Stimulated activated CD8-positive, alpha-beta memory T cell treated with anti-CD3 and anti-CD28 coated beads, Interleukin-15, amount 100 ng/mL, for 4 hours (primary cell): ENCODE measurements at places on chromosomes 5 and 9.

- no peak for DNase-seq
Observed at GRCh38 chr9:74681906-74682305, 184.8 kb downstream of the RORB start.

- DNase-seq = peak; percentile 95
Observed at GRCh38 chr9:132944294-132945185, at the start of gene TSC1. Gene TSC1 (minus strand): TSS chr9:132944616. CDS start chr9:132928872, 15,744 bp downstream.

- DNase-seq = no peak
Observed at GRCh38 chr9:138044485-138045383, 167.2 kb downstream of the CACNA1B start.

DNA sequence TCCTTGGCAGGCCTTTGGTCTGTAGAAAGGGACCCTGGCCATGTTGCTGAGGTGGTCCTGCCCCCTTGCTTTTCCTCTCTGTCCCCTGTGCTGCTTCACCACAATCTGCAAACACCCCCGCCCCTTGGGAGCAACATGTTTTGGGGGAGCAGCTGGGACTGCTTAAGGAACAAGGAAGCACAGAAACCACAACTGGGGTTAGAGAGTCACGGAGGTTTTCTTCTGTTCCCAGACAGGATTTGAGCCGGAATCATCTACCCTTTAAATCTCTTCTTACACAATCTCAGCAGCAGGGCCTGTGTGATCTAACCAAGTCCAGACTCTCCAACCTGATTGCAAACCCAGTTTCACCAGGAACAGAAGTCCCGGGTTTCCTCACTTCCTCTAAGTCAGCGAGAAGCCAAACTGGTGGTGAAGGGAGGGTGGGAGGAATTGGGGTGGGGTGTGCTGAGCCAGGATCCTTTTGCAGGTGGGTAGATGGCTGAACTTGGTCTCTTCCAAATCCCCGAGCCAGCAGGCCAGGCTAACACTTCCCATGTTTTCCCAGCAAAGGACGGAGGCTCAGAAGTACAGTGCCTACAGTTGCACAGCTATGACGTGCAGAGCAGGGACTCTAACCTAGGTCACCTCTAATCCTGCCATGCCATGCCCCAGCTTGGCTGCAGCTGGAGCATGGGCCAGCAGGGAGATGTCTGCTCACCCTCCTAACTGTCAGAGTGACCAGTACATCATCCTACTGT lies 25.0 kb downstream of the SH3PXD2B start:
- DNase-seq = no peak

DNA sequence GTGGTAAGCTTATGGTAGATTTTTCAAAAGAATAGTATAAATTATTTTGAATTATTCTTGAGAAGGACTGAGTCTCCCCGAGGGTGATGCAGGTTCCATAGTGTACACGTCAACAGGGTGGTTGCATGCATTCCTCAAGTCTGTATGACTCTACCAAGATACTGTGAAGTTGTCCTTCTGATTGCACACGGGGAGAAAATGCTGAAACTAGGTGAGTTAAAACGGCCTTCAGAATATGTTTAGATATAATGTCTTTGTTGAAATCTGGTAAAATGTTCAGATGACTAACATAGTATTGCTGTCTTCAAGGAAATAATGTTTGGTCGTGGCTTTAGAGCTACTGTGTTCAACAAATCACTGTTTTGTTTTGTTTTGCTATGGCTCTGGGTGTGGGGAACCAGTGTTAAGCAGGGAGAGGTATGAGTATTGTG lies 22.4 kb upstream of the TNFAIP8 start:
- no peak for DNase-seq

- no peak for DNase-seq
Observed at GRCh38 chr5:31459594-31459993, 72.3 kb downstream of the DROSHA start.

DNA sequence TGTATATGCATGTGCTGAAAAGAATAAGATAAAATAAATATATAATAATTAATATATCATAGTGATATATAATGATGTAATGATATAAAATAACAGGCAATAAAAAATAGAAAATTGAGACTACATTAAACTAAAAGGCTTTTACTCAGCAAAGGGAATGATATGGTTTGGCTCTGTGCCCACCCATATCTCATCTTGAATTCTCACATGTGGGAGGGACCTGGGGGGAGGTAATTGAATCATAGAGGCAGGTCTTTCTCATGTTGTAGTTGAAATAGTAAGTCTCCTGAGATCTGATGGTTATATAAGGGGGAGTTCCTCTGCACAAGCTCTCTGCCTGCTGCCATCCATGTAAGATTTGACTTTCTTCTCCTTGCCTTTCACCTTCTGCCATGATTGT lies 1550.9 kb upstream of the CDH6 start:
- DNase-seq = no peak

- DNase-seq = no peak
Observed at GRCh38 chr5:150056075-150056443, 30.3 kb downstream of the CSF1R start.

- DNase-seq = no peak
Observed at GRCh38 chr5:10762776-10763500, 1.9 kb upstream of the DAP start.

GRCh38 chr9:33116860-33117259 lies 40.4 kb upstream of the SMU1 start:
- no peak for DNase-seq

DNA sequence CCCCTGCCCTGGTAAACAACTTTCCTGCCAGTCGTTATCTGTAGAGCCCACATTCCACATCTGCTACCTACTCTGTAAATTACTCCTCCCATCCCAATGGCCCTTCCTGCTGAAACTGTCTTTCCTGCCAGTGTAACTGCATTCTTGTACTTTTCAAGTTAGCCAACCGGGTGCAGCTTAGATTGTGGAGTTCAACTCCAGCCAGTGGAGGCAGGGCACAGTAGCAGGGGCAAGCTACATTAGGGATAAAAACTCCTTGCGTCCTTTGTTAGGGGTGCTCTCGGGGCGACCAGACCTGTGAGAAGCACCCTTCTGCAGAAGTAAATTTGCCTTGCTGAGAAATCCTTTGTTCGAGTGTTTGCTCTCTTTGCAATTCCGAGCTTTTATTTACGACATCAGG lies 639.0 kb upstream of the TYRP1 start:
- DNase-seq = no peak

GRCh38 chr9:77954013-77954665 lies 77.5 kb downstream of the GNAQ start:
- no peak for DNase-seq

- no peak for DNase-seq
Observed at GRCh38 chr9:70479880-70480291, 65.4 kb upstream of the KLF9 start.

DNA sequence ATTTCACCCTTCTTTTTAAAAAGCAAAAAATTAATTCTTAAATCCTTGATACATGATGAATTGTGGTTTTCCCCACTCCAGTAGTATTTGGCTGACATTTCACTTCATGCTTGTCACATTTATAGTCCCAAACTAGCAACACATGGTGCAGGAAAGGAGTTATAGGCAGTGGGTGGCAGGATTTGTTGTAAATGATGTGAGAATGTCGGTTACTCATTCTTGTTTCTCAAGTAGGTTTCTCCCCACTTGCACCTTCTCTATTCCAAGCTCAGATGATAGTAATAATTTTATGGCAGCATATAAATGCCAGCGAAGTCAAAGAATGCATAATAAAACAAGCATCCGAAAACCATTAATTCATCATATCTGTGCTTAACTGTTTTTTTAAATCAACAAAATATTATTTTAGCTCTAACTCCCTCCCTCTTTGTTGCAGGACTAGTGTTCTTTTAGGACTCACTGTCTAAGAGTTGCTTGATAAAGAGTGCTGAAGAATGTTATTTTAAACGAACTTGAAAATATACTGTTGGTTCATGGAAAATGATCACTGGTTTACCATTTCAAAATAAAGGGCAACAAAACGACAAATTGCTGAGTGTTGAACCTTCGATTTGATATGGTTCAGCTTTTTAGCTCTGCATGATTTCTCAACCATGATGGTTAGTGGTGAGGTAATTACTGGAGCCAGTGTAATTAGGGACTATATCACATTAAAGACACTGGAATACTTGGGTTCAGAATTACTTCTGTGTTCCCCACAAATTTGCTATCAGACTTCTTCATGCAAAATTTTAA lies 88.1 kb upstream of the ADAMTSL1 start:
- DNase-seq = no peak

DNA sequence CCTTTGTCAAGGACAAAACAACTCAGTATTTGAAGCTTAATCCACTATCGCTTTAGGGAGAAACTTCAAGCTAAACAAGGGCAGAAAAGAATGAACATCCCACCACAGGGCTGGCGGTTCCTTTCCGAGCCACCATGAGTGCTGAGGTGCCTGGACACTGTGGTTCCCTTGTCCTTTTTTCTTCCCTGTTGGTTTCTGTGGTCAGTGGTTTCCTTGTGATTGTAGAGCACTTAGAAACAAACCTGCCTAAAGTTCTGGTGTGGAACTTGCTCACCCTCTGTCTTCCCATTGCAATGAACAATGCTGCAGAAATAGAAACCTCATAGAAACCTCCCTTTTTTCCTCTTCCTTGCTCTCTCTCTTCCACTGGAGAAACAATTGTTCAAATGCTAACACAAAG lies 79.3 kb upstream of the TBC1D2 start:
- DNase-seq = no peak

GRCh38 chr5:178396796-178397720 lies 164.5 kb upstream of the PHYKPL start:
- DNase-seq = no peak

GRCh38 chr9:126146254-126147145 lies 180.1 kb upstream of the MVB12B start:
- no peak for DNase-seq

- DNase-seq = no peak
Observed at GRCh38 chr5:585962-586628, 26.0 kb upstream of the CEP72 start.

DNA sequence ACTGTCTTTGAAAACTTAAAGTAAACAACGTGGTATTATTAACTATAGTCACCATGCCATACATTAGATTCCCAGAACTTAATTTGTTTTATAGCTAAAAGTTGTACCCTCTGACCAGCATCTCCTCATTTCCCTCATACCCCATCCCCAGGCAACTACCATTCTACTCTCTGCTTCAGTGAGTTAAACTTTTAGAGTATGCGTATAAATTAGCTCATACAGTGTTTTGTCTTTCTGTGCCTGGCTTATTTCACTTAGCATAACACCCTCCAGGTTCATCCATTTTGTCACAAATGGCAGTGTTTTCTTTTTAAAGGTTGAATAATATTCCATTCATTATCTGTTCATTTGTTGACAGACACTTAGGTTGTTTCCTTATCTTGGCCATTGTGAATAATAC lies 14.2 kb downstream of the COMMD10 start:
- DNase-seq = no peak

DNA sequence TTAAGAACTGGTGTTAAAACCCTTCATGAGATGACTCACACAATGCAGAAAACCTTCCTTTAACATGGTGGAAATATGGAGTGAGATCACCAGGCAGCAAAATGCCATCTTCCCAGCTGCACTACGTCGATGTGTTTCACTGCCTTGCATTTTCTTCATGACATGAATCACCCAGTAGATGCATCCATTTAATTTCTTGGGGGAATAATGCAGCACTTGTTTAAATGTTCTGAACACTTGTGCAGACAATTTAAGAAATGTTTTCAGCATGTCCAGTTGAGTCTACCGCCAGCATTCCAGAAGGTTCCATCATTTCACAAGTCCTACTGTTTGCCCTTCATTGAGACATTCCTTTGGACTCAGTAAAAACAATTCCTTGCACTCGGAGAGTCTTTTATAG lies 81.6 kb downstream of the ADAMTS16 start:
- no peak for DNase-seq

GRCh38 chr9:129552064-129552463 lies 68.8 kb downstream of the C9orf50 start:
- DNase-seq = no peak

DNA sequence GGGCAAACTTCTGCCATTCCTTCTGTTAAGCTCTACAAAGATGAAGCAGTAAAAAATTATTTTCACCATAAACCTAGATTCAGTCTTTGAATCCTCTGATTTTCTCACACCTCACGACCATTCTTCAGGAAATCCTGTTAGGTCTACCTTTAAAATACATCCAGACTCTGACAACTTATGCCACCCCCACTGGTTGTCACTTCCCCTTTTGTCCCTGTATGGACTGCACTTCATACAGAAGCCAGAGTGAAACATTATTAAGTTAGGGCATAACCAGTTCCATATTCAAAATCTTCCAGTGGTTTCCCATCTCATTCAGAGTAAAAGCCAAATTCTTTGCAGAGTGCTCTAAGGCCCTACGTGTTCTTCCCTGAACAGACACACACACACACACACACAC lies 499.8 kb downstream of the RASEF start:
- DNase-seq = no peak

DNA sequence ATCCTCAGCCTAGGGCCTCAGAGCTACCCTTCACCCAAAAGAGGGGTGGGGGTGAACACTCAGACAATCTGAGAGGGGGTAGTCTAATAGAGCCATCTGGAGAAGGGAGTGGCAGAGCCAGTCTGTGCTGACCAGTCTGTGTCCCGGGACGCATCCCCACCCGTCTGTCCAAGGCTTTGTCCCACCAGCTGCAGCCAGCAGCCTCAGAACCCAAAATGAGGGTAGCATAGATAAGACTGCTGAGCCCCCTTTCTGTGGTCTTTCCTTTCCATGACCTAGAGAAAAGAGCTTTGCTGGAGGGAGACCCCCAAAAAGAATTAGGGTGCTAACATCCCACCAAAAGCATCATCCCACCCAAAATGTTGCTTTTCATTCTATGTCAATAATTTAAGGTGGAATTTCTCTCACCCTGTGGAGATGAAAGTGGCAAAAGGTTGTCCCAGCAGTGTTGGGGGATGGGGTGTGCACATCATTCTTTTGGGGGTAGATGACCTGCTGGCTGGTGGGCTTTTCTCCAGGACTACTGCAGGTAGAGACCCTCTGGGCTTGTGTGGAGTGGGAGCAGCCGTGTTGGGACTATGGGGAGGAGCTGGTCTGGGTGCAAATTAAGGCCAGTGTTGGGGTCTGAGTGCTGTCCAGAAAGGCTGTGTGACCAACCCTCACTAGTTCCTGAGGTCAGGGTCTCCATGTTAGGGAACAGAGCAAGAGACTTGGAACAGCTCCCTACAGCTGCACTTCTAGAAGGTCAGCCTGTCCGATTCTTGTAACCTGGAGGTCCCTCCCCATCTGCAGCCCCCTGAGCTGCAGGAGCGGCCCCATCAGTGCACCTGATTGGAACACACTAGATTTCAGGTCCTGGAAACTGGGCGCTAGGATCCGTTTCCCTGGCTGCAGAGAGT lies 19.9 kb downstream of the URM1 start:
- no peak for DNase-seq

GRCh38 chr5:33888587-33888986 lies 3.2 kb downstream of the ADAMTS12 start:
- DNase-seq = no peak

DNA sequence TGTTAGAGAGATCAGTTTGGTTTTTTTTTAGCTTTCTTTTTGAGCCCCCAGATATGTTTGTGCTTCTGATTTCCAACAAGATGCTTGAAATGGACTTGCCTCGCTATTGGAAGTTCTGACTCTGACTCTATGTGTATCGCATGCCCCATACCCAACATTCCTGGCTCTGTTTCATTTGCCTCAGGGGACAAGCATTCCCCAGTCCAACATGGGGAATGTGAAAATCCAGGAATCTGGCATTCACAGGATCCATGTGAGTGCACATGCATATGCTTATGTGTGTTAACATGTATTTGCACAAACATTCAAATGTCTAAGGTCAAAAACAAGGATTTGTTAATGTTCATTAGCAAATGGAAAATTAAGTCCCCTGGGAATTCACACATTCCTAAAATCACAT lies 233.9 kb downstream of the TLR4 start:
- no peak for DNase-seq

GRCh38 chr9:33092634-33093033 lies 16.2 kb upstream of the SMU1 start:
- no peak for DNase-seq
